ENCODE measurements at places on chromosomes 1 and 21.

GRCh38 chr1:174116042-174116441, 43.3 kb upstream of the RABGAP1L start:
- DNase-seq, result no peak

DNA sequence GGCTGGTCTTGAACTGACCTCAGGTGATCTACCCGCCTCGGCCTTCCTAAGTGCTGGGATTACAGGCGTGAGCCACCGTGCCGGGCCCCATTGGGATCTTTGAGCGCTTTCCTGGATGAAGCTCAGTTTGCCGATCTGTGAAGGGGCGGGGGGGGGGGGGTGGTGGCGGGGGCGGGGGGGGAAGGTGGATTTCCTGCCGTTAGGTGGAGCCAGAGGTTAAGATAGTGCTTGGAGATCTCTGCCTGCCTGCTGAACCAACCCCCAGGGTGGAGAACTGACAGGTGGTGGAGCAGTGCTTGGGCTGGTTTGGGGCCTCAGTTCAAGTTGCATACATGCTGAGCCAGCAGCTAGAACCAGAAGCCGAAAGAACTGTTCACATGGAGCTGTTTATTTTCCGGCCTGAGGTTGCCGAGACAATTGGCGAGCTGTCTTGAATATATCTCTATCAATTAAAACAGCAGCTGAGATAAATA, 1.7 kb downstream of the TMCC2 start:
- DNase-seq, result peak; percentile 97

DNA sequence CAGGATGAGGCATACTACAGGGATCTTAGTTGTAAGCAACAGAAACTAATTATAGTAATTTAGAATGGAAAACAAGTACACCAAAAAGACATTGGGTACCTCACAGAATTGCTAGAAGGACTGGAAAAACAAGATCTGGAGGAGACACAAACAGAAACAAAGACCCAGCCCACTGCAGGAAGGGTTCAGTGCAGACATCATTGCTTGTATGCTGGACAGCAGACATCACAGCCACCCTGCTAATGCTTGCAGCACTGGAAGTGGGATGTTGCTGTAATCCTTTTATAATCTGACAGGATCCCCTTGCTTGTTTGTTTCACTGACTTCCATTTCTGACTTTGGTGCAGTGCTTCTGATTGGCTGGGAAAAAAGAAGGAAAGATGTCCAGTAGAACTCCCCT, 111.4 kb upstream of the ZNF678 start:
- DNase-seq, result no peak

- DNase-seq, result peak; percentile 93
These were observed 39.8 kb upstream of the ZC3H12A start for GRCh38 chr1:37434292-37435225.

DNA sequence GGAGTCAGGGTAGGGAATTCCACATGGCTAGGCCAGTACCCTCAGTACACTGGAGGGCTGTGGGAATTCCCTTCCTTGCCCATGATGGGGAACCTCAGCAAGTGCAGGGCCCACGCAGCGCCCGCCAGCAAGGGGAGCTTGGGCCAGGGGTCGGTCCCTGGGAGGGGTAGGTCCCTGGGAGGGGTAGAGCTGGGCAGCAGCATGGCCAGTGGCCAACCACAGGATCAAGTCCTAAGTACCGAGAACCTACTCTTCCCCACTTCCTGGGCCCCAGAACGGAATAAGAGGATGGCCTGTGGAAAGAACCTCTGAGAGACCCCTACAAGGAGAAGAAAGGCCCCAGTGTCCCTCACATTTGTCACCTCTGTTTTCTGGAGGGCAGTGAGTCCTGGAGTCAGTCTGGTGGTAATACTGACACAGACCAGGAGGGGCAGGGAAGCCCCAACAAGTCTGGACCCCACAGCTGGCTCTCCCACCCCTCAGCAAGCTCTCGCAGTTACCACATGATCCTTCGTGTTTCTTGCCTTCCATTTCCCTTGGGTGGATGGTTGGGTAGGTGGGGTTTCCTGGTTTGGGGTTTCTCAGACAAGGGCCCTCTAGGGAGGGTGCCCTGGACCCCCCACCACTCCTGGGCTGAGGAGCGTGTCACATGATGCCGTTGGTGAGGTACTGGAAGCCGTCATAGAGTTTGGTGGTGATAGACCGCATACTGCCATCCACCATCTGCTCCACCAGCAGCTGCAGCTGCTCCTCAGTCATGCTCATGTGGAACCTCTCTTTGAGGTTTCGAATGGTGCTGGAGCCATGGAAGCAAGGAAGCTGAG, 10.3 kb downstream of the ZNF687 start:
- peak; percentile 78 for DNase-seq

Data from H7 (cell line).